ENCODE measurements at places on chromosomes 2 and 18.

DNA sequence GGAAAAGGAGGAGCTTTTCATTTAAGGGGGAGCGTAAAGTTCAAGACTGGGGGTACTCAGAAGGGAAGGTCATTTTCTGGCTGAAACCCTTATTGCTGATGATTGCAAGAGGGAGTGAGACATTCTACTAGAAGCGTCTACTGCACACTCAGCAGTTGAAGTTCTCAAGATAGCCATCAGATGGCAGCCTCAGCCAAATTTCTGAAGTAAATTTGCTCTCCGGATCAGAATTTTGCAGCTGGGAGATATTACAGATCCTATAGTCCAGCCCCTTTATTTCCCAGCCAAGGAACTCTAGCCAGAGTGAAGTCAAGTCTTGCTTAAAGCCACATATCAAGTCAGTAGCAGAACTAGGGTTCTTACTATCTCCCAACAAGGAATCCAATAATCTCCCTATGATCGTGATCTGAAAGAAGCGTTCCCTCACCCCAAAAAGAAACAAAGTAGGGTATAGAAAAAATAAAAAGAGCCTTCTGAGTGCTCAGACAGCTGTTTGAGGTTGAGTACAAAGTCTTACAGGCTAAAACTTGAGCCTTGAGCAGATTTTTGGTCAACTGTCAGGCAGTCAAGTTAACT is 24.0 kb downstream of the RAX start:
- peak; percentile 58 for DNase-seq

GRCh38 chr2:127591221-127591923 is 54.6 kb upstream of the GPR17 start:
- peak; percentile 93 for DNase-seq

- no peak for DNase-seq
Observed at GRCh38 chr2:204078003-204078698, 141.6 kb downstream of the ICOS start.

DNA sequence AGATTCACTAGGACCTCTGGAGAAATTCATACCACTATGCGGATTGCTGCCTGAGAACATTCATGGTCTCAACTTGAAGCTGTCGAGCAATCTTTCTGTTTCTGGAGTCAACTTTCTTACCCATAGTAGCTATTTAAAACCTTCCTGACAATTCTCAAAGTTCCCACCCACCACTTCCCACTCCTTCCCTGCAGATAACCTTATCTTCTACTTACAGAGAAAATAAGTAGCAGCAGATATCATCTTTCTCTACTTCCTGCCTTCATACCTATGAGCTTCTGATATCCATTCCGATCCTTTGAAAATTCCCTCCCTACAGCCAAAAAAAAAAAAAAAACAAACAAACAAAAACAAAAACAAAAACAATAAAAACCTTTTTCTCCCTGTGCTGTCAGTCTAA is 81.2 kb upstream of the CYRIA start:
- no peak for DNase-seq

DNA sequence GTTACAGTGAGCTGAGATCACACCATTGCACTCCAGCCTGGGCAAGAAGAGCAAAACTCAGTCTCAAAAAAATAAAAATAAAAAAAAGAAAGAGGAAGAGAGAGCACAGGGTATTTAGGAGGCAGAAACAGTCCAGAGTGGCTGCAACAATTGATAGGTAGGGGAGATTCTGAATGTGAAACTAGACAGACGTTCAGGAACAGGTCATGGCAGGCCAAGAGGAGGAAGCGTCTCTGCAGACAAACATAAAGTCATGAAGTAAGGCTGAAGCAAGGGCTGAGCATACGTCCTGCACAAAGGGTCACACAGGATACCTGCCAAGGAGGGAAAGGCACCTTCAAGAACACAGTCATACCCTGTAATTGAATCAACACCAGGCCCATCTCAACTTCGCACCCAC is 64.1 kb upstream of the ZNF532 start:
- DNase-seq, result no peak

DNA sequence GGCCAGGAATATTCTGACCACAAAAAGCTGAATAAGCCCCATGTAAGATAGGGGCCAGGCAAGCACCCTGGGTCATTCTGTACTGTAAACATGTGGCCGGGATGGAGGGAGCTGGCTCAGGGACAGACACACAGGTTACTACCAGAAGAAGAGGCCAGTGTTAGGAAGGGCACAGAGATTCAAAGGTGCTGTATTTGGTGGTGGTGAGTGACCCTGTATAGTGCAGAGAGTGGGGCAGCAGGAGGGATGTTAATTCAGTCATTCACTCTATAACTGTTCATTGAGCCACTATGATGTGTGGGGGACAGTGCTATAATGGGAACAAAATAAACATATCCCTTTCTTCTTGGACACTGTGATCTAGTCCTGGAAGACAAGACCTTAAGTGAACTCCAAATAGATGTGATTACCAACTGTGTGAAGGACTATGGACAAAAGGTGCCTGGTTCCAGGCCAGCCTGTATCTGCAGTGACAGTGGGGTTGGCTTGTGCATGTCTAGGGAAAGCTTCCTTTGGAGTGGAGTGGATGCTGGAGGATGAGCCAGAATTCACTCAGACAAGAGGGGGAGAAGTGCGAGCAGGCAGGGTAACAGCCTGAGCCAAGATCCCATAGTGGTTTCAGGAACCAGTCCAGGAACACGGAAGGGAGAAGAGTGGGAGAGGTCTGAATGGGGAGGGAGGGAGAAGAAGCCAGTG is 8.3 kb downstream of the MOCOS start:
- no peak for DNase-seq

DNA sequence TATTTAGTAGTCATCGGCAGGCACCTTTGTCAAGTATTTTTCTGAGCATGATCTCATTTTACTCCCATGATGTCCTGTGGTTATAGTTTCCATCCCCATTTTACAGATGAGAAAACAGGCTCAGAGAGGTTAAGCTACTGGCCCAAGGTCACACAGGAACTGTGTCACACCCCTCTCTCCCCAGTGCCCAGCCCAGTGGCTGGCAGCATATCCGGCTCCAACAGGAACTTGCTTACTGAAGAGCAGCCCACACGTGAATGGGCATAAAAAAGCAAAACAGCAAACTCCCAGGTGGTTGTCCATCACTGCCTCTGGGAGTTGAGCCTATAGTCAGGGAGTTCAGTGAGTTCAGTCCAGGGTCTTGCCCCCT is 8.3 kb upstream of the KLF11 start:
- DNase-seq, result no peak

DNA sequence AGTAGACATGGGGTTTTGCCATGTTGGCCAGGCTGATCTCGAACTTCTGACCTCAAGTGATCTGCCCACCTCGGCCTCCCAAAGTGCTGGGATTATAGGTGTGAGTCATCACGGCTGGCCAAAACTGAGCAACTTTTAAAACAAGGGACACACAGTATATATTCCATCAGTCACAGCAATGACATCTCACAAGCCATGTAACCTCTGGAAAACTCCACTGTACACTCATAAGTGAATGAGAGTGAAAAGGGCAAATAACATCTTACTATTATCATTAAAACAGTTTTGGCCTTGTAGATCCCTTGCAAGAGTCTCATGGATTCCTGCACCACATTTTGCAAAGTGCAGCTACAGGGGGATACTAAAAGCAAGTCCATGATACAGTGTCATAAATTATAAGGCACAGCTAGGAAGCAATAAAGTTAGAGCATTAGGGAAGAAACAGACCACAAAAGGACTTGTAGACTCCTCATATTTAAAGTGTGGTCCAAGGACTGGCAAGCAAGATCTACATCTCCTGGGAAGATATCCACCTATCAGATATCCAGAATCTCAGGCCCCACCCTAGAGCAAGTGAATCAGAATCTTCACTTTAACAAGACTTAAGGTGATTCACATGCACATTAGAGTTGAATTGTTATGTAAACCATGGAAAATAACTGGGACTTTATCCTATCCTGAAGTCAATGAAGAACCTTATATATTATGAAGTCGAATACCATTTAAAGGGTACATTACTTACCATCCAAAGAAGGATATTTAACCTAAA is 5.7 kb downstream of the SMC6 start:
- DNase-seq, result peak; percentile 46

GRCh38 chr2:47354013-47354847 is 48.7 kb upstream of the MSH2 start:
- DNase-seq, result no peak

DNA sequence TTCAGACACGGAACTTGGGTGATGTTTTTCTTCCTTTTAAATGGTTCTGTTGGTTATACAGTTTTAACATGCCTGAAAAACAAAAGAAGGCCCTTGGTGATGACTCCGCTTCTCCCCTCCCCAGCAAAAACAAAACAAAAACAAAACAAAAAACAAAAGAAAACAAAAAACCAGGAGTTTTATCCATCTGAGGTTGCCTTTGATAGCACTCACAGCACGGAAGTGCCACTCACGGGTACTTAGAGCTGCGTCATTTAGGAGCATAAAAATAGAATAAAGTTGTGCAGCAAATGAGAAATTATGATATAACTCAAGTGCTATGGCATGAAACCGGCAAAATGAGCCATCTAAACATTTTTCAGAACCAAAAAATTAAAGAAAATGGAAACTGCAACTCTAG is 57.7 kb downstream of the ZEB2 start:
- DNase-seq, result no peak
